Esophagus mucosa (tissue), 1 donor: ENCODE measurements at places on chromosomes 16 and 17.

GRCh38 chr16:30184096-30184890 is 891 bp downstream of the CORO1A start:
- peak; percentile 24 for ATAC-seq

DNA sequence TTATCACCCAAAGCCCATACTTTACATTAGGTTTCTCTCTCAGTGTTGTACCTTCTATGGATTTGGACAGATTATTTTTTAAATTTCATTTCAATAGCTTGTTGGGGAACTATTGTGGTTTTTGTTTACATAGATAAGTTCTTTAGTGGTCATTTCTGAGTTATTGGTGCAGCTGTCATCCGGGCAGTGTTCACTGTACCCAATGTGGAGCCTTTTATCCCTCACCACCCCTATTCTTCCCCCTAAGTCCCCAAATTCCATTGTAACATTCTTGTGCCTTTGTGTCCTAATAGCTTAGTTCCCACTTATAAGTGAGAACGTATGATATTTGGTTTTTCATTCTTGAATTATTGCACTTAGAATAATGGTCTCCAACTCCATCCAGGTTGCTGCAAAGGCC is 57.5 kb downstream of the SLFN11 start:
- ATAC-seq, result no peak

DNA sequence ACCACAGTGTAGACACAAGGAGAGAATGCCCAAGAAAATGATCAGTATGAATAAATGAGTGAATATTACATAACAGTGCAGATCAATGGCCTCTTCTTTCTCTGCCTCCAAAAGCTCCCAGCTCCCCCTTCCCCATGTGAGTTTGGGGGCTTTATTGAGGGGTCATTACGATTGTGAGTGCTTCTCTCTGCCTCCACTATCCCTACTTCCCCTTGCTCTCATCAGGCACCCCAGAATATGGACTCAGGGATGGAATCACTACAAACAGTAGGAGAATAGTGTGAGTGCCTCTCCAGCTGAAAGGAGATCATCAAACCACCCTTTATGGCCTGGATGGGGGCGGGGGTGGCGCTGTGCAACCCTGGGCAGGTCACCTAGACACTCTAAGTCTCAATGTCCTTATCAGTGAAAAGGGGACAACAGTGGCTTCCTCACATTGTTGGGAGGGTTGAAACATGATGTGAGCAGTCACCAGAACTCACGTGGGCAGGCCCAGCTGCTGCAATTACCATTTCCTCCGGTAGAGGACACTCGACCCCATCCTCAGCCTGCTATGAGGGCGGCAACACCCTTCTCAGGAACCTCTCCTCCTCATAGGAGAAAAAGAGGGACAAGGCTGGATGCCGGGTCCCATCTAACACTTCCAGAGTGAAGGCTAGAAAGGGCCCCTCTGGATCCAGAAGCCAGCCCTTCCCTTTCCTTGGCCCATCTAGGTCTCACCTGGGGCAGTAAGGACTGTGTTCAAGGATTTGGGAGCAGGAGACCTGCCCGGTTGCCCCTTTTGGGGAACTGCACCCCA is 2.1 kb upstream of the EPOP start:
- ATAC-seq, result peak; percentile 73

DNA sequence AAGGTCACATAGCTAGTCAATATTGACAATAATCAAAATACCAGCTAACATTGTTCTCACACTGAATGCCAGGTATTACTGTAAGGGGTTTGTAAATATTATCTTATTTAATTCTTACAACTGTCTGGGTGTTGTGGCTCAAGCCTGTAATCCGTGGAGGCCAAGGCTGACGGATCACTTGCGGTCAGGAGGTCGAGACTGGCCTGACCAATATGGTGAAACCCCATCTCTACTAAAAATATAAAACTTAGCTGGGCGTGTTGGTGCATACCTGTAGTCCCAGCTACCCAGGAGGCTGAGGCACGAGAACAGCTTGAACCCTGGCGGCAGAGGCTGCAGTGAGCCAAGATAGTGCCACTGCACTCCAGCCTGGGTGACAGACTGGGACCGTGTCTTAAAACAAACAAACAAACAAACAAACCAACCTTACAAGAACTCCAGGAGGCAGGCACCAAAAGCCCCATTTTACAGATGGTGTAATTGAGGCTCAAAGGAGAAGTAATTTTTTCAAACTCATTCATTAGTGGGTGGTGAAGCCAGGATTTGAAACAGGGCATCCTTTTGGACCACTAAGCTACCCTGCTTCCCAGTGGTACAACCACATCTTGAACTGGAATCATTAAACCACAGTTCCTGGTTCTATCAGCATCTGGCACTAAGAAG is 104.3 kb downstream of the XYLT1 start:
- ATAC-seq, result no peak

DNA sequence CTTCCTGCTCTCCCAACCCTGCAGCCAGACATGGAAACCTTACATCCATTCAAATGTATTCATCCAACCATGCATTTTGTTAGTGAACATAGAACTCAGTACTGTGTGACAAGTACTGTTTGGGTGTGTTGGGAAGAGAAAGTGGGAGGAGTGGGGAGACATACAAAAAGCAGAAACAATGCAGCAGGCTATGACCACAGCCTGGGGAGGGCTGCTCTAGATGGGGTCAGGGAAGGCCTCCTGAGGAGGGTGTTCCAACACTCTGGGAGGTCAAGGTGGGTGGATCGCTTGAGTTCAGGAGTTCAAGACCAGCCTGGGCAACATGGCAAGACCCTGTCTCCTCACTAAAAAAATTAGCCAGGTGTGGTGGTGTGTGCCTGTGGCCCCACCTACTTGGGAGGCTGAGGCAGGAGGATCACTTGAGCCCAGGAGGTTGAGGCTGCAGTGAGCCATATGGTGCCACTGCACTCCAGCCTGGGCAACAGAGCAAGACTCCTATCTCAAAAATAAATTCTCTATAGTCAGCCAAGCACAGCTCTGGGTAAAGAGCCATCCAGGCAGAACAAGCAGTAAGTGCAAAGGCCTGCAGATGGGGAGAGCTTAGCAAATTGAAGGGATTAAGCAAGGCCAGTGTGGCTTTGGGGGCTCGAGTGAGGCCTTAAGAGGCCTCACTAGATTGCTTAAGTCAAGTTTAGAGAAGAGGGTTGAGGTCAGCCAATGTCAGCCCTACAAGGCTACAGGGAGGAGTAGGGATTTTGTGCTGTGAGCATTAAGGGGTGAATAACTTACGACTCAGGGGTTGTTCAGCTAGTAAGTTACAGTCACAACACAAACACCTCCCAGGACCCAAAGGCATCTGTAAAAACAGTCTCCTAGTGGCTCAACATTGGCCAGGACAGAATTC is 5.5 kb downstream of the SLC13A2 start:
- no peak for ATAC-seq

DNA sequence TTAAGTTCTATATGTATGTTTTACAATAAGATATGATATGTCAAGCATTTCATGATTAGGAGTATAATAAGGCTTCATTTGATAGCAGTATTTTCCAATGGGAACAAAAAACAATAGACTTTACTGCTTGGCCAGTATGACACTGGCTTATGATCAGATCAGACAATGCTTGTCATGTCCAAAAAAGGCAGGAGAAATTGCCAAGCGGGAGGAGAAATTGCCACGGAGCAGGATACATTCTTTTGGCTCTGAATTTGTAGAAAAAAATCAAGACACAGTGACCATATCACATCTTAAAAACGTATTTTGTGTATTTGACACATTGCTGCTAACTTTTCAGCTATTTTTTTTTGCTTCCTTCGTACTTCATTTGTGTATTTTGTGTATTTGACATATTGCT is 404.1 kb downstream of the CNTNAP4 start:
- no peak for ATAC-seq

GRCh38 chr17:51770027-51770759 is 388.3 kb downstream of the CA10 start:
- ATAC-seq, result no peak

GRCh38 chr17:29693751-29694150 is 71.0 kb upstream of the CORO6 start:
- peak; percentile 65 for ATAC-seq

- no peak for ATAC-seq
Measured at GRCh38 chr17:40174514-40174913, 2.8 kb upstream of the RAPGEFL1 start.

- ATAC-seq, result no peak
Measured at GRCh38 chr17:55289106-55289446, 24.3 kb downstream of the HLF start.

DNA sequence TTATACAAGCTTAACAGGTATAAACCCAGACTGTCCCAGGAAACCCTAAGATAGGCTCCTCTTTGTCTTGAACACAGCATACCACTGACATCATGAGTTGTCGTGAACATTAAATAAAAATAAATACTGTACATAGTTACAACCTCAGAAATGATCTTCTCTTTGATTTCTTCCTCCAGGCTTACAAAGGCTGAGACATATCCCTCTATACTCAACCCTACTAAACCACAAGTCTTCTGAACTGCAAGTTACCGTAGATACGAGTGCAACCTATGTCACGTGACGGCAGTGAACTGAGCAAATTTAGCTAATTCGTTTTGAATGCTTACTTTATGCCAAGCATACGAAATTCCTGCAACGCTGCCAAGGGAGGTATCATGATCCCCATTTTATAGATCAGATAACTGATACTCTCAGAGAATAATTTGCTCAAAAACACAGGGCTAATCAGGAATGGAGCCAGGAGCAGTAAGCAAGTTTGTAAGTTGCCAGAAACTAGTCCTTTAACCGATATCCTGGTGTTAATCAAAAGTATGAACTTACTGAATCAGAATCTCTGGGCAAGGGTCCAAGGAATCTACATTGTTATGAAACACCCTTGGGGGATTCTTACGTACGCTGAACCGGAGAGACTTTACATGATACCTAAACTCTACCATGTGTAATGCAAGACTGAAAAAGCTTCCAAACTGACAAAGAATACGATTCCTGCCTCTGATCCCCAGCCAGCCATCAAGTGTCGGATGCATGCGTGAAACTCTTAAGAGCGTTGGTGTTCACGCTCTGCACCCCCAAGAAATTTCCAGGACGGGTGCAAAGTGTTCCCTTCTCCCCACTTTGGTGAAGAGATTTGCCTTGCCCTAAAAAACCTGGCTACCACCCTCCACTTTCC is 106.2 kb downstream of the XYLT1 start:
- ATAC-seq, result peak; percentile 20

- ATAC-seq, result no peak
Measured at GRCh38 chr16:83908798-83909197, 9.9 kb downstream of the MLYCD start.

DNA sequence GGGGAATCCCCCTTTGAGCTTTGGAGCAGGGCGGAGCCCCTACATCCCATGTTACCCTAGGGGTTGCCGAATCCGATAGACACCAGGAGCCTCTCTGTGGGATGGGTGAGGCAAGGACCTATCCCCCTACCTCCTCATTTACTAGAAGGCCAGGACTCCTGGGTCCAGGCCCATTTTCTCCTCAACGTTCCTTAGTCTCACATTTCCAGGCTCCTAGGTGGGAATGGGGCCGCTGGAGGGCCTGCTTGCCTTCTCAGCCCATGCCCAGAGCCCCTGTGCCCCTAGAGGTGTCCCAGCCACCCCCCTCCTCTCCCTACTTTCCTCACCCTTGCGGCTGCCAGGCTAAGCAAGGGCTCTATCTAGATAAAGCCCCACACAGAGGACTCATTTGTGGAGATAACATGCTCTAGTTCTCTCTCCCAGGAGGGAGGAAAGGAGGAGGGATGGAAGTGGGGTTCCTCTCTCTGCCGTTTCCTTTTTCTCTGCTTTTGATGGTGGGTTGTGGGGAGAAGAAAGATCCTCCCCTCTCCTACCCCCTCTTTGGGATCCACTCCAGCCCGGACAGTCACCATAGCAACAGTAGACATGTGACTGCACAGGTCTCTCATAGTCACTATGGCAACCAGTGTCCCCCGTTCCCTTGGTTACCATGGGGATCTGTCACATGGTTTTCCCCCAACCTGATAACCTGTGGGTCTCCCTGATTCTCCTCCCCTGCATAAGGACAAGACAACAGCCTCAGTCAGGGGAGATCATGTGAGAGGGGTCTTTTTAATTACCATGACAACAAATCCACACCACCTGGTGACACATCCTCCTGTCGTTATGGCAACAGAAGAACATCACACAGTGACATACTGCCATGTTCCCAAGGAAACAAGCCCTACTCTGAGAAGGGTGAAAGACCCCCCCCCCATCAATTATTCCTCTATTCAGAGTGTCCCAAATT is 5.2 kb downstream of the CACNA1G start:
- no peak for ATAC-seq

- ATAC-seq, result peak; percentile 86
Measured at GRCh38 chr16:7405166-7405565, 72.5 kb downstream of the RBFOX1 start.

DNA sequence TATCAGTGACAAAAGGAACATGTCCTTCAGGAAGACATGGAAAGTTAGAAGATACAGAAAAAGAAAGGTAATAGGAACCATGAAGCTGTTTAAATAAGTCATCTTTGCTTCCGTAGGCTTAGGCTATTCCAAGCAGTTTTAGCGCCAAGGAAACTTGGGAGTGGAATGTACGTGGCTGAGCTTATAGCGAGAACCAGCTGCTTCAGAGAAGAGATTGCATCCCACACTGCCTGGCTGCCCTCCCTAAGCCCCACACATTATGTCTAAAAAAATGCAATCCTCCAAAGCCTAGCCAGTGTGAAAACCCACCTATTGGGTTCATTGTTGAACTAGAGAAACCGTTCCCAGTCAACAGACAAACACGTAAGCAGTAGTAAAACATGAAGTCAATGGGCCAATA is 149.9 kb downstream of the SLC39A11 start:
- no peak for ATAC-seq

GRCh38 chr17:29407856-29408255 is 17.7 kb downstream of the TAOK1 start:
- ATAC-seq, result no peak

GRCh38 chr17:28892024-28892423 is 5.5 kb downstream of the FLOT2 start:
- ATAC-seq, result no peak

GRCh38 chr16:57795431-57795878 is 6.8 kb downstream of the KIFC3 start:
- peak; percentile 37 for ATAC-seq

DNA sequence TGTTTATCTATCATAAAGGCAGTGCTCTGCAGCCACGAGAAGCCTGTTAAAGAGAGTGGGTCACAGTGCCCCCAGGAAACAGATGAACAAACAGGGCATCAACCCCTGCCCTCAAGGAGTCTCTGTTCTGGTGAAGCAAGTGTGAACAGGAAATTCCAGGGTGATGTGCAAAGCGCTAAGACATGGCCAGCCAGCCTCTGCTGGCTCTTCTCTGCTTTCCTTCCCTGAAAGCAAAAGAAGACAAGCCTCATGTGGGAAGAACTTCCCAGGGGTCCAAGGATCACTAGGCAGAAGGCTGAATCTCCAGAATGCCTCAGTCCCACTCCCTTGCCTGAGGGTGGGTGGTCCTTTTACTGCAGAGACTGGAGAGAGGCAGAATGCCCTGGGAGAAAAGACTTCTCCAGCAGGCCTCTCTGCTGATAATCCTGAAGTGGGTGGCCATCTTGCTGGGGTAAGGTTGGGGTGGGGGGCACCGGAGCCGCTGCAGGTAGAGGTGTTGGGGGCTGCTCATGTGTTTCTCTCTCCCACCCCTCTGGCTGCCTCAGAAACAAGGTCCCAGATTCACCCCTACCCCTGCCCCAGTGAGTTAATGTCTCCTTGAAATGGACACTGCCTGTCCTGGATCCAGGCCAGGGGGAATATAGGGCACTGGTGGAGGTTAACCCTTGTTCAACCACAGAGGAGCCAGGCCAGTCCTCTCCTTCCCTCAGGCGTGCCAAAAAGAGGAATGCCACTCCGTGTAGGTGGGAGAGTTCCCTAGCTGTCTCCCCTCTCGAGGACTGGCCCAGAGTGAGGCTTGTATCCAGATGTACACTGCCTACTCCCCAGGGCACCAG is 2.4 kb downstream of the ANKRD13B start:
- ATAC-seq, result no peak

- no peak for ATAC-seq
Measured at GRCh38 chr16:20673071-20673806, 24.2 kb downstream of the ACSM1 start.
